ENCODE measurements at places on chromosomes 3 and 15.

- no peak for DNase-seq
Measured at GRCh38 chr3:145820170-145820569, 340.8 kb downstream of the PLOD2 start.

DNA sequence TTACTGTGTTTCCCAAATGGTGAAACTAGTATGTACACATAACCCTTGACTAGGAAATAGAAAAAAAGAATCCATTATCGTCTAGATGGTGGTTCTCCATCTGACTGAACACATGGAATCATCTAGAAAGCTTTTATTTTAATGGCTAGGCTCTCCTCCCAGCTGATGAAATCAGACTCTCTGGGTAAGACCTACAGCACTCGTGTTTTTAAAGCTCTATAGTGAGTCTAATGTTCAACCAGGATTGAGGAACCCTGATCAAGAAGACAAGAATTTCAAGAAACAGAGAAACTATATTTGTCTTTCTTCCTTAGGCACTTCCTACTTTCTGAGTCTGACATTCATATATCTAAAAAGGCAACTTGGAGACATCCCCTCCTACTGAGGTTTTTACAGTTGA, 118.8 kb downstream of the TMCO5A start:
- DNase-seq = no peak

DNA sequence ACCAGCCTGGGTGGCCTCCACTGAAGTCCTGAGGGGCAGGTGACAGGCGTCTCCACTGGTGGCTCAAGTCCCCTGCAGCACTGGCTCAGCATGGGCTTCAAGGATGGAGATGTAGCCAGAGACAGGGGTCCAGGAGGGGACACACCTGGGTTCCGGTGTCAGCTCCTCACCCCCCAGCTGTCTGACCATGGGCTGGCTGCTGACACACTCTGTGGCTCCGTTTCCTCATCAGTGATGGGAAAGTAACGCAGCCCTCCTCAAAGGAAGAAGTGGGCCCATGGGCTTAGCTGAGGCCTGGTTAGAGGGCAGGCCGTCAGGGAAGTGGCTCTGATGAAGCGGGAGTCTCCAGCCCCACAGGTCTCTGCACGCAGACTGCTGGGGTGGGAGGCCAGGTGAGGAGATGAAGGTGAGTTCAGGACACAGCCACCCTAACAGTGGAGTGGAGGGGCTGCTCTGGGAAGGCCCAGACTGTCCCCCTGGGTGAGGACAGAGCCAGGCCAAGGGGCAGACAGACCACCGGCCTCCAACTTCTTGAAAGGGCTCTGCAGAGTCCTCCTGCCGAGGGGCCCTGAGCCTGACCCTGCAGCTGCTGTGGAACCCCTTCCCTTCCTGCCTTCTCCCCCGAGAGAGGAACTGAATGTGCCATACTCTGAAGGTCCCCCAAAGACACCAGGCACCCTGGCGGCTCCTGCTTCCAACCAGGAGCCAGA, 24.0 kb downstream of the PSTPIP1 start:
- no peak for DNase-seq

- DNase-seq = no peak
Measured at GRCh38 chr15:76169018-76169417, 109.2 kb downstream of the TMEM266 start.

DNA sequence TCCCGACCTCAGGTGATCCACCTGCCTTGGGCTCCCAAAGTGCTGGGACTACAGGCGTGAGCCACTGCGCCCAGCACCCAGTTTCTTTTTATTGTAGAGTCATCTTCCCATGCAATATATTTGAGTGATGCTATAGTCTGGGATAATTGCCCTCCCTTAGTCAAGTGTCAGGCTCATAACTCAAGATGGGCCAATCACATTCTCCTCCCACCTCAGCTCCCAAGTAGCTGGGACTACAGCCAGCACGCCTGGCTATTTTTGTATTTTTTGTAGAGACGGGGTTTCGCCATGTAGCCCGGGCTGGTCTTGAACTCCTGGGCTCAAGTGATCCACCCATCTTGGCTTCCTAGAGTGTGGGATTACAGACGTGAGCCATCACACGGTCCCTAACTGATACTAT, 15.2 kb upstream of the PTPN9 start:
- DNase-seq = no peak

DNA sequence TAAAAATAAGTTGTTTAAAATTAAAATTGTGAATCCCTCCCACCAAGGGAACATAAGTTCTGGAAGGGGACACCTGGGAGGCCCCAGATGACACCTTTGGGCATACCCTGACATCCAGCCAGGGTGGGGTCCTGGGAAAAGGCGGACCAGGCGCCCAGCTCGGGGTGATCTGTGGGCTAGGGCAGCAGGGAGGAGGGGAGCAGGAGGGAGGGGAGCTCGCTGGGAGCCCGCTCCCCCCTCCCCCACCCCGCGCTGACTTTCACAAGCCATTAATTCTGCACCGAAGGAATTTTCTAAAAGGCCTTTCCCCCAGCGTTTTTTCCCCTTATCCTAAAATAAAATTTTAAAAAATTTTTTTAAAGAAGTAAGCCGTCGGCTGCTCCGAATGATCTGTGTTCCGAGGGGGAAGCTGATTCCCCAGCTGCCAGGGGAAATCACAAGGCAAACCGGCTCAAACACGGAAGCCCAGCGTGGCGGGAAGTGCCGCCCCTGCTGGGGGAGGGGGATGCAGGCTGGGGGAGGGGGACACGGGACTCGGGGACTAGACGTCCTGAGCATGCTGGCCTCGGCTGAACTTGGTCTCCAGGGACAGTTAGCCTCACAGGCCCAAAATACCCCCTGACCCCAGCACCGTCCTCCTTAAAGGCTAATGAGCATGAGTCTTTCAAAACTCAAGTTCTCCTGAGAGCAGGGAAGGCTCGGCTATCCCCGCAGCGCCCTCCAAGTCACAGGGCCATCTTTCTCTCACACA, 13.9 kb downstream of the PLXND1 start:
- no peak for DNase-seq

GRCh38 chr3:143158014-143158988, 38.7 kb downstream of the CHST2 start:
- DNase-seq = no peak

GRCh38 chr3:169310184-169310939, 353.1 kb downstream of the MECOM start:
- no peak for DNase-seq

GRCh38 chr3:31536497-31536896, 3.8 kb downstream of the STT3B start:
- DNase-seq = no peak

- no peak for DNase-seq
Measured at GRCh38 chr3:51982352-51982837, 940 bp upstream of the ACY1 start.

DNA sequence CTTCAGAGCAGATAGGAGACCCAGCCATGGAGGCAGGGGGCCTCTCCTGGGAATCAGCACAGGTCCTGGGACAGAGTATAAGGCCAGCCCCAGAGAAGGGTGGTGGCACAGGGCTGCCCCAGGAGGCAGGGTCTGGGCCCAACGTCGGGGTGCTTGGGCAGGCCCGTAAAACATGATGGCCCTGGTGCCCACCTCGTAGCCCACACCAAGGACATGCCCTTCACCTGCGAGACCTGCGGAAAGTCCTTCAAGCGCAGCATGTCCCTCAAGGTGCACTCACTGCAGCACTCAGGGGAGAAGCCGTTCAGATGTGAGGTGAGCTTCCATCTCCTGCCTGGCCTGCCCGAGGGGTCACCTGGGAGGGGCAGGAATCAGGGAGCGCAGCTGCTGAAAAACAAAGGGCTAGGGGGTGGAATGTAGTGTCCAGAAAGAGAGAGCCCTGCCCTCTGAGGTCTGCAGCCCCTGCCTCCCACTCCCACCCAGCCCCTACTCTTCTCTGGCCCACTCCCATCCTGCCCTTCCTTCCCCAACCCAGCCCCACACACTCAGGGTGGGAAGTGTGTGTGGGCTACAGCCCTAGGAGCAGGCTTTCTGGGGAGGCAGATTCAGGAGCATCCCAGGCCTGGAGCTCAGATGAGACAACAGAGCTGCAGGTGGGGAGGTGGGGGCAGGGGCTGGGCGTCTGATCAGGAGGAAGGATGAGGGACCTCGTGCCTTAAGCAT, 9.5 kb downstream of the ZBTB47 start:
- DNase-seq = no peak

DNA sequence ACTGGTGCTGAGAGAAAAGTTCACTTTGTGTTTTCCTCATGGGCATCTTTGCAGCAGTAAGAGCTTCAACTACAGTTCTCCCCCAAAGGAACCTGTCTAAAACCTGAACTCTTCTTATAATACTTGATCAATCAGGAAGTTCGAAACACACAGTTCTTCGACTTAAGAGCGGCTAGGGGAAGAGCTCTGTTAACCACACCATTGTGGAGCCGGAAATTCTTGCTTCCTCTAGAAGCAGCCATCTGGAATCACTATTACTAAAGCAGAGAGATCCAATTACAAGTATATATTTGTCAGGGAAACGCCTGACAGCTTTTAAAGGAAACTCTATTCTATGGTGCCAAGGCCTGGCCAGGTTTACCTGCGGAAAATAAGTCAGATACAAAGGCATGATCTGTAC, 337.3 kb upstream of the CBLB start:
- no peak for DNase-seq

DNA sequence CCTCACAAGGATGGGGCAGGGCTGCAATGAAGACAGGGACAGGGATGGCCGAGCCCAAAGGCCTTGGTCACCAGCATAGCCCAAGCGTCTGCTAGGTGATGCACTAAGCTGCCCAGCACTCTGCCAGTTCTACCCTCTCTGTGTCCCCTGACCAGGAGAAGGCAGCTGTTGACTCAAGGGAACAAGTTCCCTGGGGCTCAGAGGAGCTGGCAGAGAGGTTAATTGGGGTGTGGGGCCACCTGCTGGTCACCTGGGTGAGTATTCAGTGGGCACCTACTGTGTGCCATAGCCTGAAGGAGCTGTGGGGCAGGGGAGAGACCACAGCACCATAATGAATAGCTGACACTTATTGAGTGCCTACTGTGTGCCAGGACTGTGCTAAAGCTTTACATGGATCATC, 22.0 kb upstream of the DOCK3 start:
- no peak for DNase-seq

- DNase-seq = no peak
Measured at GRCh38 chr3:119205685-119206084, 32.3 kb downstream of the UPK1B start.

DNA sequence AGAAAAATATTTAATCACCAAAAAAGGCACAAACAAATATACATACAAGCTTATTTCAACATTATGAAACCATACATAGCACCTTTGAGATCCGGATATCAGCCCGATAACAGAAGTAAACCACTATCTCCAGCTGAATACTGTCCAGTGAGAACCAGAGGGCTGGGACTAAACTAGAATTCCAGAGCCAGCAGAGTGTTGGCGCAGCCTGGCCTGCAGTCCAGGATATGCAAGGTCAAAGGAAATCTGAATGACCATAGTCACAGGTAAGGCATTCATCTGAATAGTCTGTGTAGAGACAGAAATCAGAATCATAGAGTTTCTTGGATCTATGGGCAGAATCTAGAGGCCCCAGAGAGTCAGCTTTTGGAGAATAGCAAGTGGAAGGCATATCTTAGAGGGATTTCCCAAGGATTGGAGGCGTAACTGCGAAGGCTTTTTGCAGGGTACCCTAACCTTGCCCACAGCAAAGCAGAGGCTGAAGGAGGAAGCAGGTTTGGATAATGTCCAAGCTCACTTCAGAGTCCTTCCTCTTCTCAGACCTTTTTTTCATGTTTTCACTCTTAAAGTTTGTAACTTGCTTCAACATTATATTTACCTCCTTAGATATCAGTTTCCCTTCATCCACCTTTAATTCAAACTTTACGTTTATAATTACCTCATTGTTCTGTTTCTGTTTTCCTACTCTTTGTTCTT, 32.5 kb upstream of the TP63 start:
- DNase-seq = no peak

DNA sequence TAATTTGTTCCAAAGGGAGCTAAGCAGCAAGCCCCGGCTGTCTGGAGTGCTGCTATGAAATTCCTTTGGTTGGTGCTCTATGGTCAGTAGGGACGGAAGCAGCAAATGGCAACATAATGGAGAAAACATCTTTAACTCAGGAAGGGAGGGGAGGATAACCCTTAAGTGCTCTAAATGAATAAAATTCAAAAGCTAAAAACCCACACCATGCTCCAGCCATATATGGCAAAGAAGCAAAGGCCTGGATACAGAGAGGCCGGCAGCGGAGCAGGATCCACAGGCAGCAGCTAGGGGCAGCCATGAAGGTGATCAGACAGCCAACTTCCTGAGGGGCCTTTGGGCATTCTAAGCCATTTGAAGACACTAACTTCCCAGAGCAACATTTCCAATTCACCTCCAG, 38.9 kb downstream of the IL17RD start:
- DNase-seq = no peak

DNA sequence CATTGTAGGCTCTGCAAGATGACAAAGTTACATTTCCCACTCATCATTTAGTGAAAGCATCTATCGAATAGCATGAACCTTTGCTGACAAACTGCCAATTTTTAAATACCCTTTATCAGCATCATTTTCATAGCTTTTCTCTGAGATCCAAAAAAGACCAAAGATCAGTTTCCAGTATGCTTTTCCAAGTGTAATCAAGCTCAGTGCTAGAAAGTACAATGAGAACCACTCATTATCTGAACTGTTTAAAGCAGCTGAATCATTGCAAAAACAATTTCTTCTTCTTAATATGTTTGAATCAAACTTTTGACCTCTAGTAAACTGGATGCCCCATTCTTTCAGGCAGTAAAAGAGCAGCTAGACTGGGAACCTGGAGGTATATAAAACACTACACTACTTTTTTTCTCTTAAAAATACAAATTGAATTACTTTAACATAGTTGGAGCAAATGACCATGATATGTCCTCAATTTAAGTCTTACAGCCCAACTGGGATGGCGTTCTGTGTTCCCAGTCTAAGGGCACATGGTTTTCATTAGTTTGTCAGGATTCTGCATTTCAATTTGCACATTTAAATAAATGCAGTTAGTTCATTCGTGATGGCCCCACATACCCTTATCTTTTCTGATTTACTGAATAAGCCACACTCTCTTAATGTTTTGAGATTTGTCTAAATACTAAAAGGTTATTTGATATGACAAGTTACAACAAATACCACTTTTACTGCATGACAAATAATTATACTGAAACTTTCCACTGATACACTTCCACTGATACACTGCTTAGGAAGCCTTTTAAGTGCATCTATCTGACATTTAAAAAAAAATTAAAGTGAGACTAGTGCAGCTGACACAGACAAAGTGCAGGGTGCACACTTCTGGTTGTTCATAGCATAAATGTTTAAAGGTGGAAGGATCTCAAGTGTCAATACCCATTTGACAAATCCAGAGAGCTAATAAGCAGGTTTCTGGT, 146.0 kb upstream of the FRMD4B start:
- no peak for DNase-seq

DNA sequence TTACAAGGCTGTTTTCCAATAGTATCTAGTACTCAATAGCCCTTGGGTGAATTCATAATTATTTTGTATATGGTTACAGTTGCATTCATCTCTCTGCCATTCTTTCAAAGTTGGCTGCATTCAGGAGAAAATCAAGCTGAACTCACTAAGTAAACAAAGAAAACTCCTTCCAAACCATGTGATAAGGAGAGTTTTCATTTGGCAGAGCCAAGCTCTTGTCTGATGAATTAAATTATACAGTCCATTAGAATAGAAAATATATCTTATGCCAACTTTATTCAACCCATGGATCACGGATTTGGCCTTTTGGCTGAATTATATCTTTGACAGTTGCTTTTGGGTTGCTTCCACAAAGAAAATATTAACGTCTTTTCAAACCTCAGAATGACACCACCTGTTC, 272.3 kb upstream of the ROBO1 start:
- no peak for DNase-seq
